ENCODE measurements at places on chromosomes 2 and 18. TPM values are rescaled to one million over a fixed set of nuclear protein-coding genes. Genes with fewer than 3 reads are reported as not detected.

Gene TBR1
- total RNA-seq = 0.14 TPM

Gene C1QL2
- total RNA-seq = not detected

GRCh38 chr2:212752730-212753351 lies 214.2 kb upstream of the ERBB4 start:
- DNase-seq = no peak

DNA sequence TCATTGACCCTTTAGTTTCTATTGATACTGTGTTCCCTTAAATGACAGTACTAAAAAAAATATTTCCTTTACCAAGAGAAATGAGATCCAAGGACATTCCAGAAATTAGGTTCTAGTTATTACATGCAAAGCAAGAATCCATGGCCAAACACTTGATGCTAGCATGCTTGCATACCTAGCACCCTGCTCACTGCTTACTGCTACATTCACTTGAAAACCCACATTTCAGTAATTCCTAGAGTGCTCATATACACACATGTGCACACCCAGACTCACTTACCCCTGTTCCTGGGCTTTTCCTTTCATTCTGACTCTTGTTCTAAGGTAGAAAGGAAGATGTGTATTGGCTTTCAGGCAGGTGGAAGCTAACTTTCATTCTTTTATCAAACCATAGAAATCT lies 395.9 kb downstream of the THSD7B start:
- DNase-seq = no peak

DNA sequence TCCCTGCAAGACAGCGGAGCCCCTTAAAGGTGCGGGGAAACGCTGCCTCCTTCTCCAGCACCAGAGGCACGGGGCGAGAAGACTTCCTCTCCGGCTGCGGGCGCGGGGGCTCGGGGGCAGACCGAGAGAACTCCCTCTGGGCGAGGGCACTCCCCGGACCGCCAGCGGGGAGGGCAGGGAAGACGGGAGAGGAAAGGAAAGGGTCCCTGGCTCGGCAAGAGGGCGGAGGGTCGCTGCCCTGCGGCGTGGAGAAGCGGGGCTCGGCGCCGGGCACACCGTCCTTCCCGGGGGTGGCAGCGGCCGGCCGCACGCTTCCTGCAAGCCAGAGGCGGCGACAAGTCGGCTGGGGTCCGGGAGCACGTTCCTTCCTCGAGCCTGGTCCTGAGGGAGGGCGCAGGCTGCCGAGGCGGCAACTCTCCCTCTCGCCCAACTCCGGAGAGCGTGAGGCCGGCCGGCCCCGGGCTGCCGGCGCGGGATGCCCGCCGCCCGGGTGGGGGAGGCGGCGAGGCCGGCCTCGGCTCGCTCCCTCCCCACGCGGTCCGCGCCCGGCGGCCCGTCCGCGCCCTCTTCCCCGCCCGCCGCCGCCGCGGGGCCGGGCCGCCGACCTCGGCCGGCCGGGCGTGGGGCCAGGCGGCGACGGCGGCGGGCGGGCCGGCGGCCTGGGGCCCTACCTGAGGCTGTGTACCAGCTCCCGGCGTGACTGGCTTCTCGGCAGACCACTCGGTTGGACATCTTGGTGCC lies 1.1 kb downstream of the MEMO1 start:
- DNase-seq = peak; percentile 49

DNA sequence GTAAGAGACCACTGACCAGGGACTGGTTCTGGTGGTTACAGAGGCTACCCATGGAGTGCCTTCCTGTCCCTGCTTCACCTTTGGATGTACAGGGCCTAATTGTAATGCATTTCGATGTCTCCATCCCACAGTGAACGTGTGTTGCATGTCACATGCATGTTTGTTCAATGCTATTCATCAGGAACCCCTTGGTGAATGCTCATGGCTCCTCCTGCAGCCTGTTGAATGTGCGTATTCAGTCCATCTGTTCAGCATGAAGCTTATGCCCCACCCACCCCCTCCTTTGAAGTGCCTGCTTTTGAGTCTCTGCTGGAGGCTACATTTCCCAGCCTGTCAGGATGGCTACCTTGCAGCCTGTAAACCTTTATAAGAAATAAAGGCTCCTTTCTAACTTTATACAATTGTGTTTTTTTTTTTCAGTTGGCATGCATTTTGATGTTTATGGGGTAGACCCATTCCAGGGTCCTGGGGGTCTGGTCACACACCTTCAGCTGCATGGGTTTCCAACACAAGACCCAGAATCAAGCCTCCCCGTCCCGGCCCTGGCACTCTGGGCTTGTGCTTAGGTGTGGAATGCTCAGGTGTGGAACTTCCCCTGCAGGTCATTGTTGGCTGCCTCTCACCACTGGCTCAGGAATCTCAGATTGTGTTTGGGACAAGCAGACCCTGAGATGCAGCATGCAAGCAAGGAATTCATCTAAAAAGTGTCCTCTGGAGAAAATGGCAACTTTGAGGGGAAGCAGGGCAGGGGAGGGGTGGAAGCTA lies 238.8 kb upstream of the HDAC4 start:
- no peak for DNase-seq

DNA sequence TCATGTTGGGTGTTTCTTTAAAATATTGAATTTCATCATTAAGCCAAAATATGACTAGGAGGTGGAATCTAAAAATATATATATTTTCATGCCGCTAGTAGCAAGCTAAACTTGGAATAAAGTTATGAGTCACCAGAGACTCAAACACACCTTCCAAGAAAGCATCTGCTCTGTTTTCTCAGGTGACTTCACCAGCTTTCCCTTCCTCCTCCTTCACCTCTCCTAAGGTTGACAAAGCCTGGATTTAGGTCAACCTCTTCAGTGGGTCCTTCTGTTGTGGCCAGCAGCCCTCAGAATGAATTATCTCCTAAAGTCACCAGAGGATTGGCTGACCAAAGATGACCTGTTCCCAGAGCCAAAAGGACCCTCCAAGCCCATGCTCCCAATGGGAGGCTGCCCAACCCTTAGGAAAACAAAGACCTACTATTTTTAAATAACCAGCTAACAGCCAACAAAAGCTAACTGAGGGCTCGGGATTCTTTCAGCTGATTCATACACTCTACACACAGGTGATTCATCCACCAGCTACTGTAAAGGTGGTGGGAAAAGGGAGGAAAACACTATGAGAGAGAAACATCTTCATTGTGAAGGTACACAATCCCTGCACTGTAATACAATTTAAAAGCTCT lies 113.9 kb downstream of the MYO5B start:
- no peak for DNase-seq

GRCh38 chr2:62309465-62310091 lies 113.7 kb downstream of the B3GNT2 start:
- DNase-seq = no peak

GRCh38 chr2:169324581-169325260 lies 37.6 kb downstream of the LRP2 start:
- DNase-seq = no peak

Data from activated naive CD4-positive, alpha-beta T cell treated with anti-CD3 and anti-CD28 coated beads, Interleukin-2, amount 50 U/mL, for 72 hours (primary cell).